Activated T-cell treated with anti-CD3 and anti-CD28 coated beads, Interleukin-2, amount 50 U/mL, for 48 hours (primary cell): ENCODE measurements at places on chromosomes 13 and 19.
A peak's percentile ranks its signal among the peaks of the same experiment; 100 is the strongest.

DNA sequence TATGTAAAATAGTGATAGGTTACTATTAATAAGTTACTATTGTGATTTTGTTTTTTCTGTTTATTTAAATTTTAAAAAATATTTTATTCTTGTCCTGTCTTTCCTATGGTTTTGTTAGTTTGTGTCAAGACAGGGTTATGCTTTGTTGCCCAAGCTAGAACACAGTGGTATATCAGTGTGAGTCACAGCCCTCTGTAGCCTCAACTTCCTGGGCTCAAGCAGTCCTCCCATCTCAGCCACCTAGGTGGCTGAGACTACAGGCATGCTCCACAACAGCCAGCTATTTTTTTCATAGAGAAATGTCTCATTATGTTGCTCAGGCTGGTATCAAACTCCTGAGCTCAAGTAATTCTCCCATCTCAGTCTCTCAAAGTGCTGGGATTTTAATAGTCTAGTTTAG is 99.5 kb downstream of the ZNF675 start:
- DNase-seq = no peak

- peak; percentile 47 for DNase-seq
These were observed 18.4 kb downstream of the TMEM272 start for GRCh38 chr13:51826606-51827005.

DNA sequence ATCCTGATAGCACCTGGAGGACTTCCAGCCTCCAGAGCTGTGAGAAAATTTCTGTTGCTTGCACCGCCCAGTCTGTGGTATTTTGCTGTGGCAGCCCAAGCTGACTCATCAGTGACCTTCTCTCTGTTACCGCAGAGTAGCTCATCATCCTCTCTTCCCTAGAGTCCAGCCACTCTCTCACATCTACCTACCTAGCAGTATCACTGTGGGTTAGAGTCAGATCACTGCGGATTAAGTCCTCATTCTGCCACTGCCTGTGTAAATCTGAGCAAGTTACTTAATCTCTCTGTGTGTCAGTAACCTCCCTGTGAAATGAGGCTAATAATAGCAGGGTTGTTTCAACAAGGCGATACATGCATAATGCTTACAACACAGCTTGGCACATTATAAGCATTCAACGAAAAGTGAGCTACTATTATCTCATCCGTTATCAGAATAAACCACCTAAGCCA is 40.3 kb upstream of the USPL1 start:
- peak; percentile 65 for DNase-seq

DNA sequence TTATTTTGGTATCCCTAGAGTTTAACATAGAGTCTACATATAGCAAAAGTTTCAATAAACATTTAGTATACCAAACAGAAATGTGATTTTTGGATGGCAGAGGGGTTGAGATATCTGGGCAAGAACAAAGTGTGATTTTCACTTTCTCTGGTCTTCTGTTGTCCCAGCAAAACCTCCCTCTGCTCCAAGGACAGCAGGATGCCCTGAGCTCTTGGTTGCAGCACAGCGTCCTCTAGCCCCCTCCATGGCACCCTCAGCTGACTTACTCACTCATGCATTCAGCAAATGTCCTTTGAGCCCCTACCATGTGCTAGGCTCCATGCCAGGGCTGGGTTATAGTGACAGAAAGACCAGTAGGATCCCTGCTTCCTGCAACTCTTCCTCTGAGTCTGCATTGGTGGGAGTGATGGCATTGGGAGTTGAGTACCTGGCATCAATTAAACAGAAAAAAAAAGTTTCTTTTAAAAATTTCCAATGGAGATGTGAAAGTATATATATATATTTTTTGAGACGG is 104.8 kb upstream of the UBL3 start:
- DNase-seq = no peak

DNA sequence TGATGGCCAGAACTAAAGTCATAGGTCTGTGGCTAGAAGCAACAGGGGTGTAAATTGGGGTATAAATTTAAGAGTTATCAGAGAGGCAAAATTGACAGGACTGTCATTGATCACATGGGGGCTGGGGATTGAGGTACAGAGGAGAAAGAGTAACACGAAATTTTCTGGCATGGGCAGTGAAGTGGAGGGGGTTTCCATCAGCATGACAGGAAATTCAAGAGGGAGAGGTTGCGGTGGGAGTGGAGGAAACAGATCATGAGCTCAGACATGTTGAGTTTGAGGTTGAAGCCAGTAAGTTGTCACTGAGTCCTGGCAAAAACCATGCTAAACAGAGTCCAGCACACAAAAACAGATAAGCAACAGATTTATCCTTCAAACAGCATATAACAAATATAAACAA is 192.1 kb upstream of the TSC22D1 start:
- DNase-seq = peak; percentile 60

DNA sequence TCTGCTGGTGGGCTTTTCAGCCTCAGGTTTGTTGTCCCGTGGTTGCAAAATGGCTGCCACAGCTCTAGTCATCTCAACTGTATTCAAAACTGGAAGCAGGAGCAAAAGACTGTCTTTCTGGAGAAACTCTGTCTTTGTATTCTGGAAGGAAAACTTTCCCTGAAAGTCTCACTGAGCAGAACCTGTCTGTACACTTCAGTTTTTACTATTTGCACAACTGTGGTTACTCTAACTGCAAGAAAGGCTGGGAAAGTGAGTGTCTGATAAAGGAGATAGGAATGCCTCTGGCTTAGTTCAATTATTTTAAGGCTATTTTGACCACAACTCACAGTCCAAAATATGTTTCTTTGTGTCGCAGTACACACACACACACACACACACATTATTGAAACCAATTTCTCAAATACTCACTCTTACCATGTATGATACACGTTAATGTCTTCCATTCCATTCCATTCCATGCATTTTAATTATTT is 49.7 kb upstream of the EHD2 start:
- no peak for DNase-seq

GRCh38 chr13:50355797-50356196 is 340.6 kb downstream of the KCNRG start:
- DNase-seq = no peak

GRCh38 chr13:24135674-24136300 is 24.7 kb upstream of the SPATA13 start:
- DNase-seq = no peak
